ENCODE measurements at places on chromosomes 2 and 18.

- DNase-seq = peak; percentile 41
Measured at GRCh38 chr2:240958366-240959213, 39.8 kb upstream of the SNED1 start.

GRCh38 chr2:237997521-237997920 is 30.7 kb downstream of the UBE2F start:
- DNase-seq = no peak

DNA sequence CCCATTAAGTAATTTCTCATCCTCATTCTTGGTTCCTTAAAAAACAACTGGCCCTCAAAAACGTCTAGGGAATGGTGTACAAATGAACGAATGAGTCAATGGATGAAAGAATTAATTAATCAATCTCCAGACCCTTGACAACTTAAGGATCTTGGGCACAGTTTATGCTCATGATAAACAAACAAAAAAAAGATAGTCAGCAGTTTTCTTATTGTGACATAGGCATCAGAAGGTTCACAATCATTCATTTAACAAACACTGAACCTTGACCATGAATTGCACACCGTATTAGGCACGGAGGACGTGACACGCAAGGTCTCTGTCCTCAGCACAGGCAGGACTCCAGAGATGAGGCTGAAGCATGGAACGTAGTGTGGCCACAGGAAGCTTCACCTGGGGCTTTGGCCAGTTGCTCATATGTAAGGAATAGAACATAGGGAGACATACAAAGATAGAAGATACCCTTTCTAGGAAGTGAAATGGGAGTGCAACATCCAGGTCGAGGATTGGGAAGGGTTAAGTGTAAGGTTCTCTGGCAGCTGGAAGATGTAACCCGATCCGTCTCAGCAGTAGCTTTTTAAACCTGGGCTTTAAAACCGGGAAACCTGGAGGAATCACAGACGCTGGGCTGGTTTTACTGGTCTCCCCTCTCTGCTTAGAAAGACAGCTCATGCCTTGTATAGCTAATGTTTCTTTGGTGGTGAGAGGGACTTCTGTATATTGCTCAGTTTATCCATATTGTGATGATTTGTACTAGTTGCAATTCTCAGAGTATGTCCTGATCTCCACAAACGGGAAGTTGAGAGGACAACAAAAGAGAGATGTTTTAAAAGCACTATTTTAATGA is 8.9 kb upstream of the LTBP1 start:
- DNase-seq = peak; percentile 87

DNA sequence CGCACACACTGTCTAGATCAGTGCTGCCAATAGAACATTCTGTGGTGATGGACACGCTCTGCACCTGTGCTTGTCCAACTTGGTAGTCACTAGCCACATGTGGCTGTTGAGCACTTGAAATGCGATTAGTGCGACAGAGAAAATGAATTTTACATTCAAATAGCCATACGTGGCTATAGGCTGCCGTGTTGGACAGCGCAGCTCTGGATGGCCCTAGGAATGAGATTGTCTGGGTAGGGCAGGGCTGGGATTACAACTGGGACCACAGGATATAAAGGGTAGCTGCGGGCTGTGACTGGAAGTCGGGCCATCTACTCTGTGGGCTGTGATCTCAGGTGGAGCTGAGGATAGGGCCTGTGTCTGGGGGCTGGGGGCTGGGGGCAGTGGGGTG is 5.2 kb downstream of the ASIC4 start:
- DNase-seq = no peak

DNA sequence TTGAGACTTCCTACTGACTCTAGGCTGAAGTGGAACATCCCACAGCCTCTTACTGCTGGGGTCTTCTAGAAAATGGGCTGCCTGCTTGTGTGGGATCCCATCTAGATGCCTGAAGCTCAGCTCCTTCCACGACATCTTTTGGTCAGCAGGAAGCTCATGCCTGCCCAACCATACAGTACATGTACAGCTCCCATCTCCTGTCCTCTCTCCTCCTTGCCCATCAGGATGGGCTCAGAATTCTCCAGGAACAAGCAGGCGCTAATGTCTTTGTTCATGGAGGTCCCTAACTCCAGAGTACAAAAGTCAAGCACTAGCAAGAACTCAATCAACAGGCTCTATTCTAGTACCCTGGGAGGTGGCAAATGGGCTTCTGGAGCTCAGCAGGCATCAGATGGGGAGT is 31.7 kb upstream of the GPR17 start:
- no peak for DNase-seq

DNA sequence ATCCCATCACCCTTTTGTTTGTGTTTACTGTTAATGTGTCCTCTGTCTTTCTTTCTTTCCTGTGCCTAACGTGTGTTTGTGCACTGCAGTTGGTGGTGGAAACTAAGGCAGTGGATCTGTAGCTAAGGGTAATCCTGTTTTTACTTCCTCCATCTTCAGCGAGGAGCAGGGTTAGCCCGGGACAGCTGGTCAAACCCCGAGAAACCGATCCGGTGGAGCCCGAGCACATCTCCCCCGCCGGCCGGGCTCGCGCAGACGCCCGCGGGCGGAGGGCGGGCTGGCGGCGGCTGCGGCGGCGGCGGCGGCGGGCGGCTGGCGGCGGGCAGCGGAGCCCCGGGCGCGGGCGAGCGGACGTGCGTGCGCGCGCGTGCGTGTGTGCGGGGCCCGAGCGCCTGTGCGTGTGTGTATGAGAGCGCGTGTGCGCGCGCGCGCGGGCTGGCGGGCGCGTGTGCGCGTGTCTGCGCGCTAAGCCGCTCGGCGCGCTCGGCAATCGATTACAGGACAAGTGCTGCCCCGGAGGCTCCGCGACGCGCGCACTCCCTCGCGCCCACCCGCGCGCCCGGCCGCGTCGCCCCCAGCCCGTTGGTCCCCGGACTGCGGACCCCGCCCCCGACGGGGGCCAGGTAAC is at the start of gene IKZF2:
IKZF2 (minus strand) TSS at position 176 of the 628 bp plus-strand sequence. CDS start 2,983 bp downstream, outside the sequence.
- peak; percentile 88 for DNase-seq

- DNase-seq = no peak
Measured at GRCh38 chr2:148965623-148966437, 72.7 kb upstream of the LYPD6B start.

DNA sequence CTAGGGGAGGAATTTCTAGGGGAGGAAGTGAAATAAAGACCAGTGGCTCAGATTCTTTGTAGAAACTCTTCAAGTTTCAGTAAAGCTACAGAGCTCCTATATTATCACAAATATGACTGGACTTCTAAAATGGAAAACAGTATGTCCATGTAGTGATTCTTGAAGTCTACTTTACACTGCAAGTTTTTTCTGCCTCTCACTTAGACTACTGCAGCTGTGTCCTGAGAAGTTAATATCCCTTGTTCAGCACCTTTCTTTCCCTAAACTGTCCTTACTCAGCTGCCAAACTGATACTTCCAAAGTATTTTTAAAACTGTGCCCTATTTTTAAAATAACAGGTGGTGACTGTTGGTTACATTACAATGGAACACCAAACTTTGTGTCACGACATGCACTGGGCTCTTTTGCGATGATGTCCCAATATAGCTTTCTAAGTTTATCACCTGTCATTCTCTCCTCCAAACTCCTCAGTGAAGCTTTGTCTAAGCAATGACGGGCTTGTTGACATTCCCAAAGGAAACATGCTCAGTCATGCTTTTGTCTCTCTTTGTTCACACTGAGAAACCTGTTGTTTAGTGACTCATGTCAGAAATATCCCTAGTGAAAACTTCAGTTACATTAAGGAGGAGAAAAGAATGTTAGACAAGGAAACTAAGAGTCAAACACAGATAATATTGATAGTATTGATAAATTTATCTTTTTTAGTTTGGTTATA is 341.1 kb downstream of the ARL6IP6 start:
- DNase-seq = peak; percentile 75

GRCh38 chr2:67213270-67213670 is 183.9 kb upstream of the ETAA1 start:
- no peak for DNase-seq

DNA sequence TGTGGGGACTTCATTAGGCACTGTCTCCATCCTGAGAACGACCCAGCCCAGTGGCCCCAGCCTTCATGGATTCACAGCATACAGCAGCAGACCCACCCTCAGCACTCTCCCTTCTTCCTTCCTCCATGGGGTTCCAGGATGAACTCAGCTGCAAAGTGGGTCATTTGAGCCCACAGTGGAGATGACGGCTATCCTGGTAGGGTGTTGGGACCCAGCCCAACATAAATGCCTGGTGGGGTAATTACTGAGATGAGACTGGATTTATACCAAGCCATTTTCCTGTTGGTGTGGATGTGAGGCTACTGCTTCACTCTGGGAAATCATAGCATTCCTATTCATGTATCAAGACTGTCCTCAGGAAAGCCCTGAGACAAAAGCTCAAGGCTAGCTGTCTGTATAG is 536.7 kb upstream of the TNP1 start:
- DNase-seq = no peak

DNA sequence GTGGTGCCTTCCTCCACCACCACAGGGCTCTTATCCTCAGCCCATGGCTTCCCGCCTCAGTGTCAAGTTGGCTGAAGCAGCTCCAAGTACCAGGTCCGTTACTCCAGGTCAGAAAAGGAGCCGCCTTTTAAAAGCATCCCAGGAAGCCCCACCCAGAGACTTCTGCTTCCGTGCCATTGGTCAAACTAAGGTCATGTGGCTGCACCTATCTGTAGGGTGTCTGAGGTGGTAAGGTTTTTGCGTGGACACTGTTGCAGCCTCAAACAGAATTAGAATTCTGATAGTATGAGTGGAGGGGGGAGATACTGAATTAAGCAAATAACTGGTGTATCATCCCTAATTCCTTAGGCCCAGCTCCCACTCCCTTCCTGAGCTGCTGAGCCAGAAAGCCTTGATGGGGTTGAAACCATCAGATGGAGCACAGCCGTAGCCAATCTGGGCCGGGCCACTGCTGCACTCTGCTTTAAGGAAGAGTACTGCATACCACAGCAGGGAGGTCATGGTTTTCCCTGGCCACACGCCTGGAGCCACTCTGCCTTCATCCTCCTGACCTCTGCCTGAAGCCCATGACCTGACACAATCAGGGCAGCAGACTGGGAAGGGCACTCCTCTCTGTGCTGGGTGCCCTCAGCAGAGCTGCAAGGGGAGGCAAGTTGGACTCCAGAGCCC is 8.4 kb downstream of the TMEM247 start:
- peak; percentile 90 for DNase-seq

DNA sequence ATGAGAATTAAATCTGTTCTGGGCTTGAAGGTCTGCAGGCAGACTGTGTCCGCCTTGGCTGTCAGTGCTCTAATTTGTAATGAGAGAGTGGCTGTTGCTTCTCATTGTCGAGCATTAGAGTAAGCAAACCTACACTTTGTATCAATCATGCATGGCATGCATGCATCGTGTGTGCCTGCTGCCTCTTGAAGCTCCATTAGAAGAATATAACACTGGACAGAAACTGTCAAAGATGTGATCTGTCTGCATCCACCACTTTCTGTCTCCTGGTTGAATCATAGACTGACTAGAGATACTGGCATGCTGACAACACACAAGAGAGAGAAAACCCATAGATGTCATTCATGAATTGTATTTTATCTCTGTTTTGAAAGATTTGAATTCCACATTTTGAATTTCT is 275.0 kb upstream of the NXPH2 start:
- DNase-seq = no peak

GRCh38 chr2:43102366-43103092 is 123.9 kb downstream of the ZFP36L2 start:
- no peak for DNase-seq

DNA sequence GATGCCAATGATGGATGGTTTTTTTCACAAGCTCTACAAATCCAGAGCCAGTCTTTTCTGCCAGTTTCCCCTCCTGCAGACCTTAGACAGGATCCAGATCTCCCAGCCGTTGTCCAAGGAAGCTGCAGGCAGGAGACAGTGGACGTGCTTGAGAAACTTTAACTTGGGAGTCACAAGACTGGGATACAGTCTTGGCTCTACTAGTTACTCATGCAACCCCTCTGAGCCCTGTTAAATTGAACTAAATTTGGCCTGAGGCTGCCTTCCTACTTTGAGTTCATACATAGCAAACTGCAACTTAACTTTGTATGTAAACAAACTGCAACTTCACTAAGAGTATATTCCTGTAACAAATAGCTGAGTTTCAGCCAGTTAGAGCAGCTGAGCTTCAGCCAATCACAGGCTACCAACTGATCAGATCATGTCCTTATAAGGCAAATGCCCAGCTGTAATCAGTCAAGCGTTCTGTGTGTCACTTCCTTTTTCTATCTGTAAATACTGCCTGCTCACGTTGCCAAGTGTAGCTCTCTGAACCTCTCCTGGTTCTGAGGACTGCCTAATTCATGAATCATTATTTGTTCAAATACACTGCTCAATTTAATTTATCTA is 140.9 kb downstream of the CAPN13 start:
- DNase-seq = peak; percentile 68

GRCh38 chr18:34321066-34321465 is 96.4 kb upstream of the NOL4 start:
- DNase-seq = no peak

DNA sequence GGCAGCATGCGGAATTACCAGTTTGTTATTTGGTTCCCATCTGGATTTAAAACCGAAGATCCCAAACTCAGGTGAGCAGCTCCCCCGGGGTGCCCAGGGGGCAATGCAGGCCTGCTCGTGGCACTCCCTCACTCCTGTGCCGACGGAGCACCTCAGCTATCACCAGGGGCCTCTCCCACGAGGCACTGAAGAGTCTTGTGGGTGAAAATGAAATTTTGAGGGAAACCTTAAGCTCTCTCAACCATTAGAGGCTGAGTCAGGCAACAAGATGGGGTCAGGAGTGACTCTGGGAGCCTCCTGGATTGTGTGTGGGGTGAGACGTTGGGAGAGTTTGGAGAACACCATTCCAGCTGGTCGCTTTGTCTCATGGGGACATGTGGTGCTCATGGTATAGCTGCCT is 189.0 kb downstream of the PRKCE start:
- DNase-seq = no peak

GRCh38 chr2:218011653-218012040 is 8.9 kb upstream of the TNS1 start:
- no peak for DNase-seq

GRCh38 chr2:673615-674320 is 3.4 kb downstream of the TMEM18 start:
- DNase-seq = no peak

GRCh38 chr2:217079165-217079564 is 219.3 kb upstream of the TNP1 start:
- DNase-seq = no peak

DNA sequence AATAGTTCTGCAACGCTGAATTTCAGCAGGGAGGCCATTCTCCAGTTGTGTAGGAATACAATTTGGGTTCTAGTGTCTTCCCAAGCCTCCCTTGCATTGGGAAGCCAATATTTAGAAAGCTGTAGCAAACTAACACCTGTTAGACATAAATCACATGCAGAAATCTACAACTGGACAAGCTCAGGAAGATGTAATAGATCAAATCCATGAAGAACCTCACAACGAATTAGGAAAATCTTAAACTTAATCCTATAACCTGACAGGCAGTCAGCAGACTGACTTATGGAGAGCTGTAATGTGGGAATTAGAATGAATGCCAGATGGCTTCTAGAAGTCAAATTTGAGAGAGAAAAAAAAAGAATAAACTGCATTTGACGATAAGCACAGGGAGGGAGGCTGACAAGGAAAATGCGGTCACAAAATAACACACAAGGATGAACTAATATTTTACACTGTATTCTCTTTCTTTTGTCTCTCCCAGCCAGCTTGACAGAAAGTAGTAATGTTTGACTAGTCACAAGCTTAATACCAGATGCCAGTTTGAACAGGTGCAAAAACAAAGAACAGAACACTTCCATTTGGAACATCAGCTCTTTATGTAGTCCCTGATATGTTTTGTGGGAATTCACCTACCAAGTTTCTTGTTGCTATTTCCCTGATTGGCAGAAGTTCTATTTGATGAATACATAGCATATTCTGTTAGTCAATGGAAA is 50.8 kb upstream of the FANCL start:
- DNase-seq = no peak

GRCh38 chr2:235116885-235117492 is 165.2 kb downstream of the SH3BP4 start:
- no peak for DNase-seq

Measured in islet precursor cell (in vitro differentiated cells).